Dermis microvascular lymphatic vessel endothelial cell (primary cell): ENCODE measurements at places on chromosomes 2 and 18. TPM values are rescaled to one million over a fixed set of nuclear protein-coding genes. Genes with fewer than 3 reads are reported as not detected.

Gene SLC38A11
- not detected in 2 replicates for total RNA-seq

Gene RESP18
- not detected in 2 replicates for total RNA-seq

Gene ACADL
- not detected in 2 replicates for total RNA-seq

Gene CCDC148
- total RNA-seq, result 0.13 TPM in 2 replicates

Gene LIMS3
- total RNA-seq, result 7.8 and 17.2 TPM in 2 replicates

Gene DNER
- total RNA-seq, result under 0.01 and 0.13 TPM in 2 replicates

Gene RABL2A
- 3.0 and 3.4 TPM in 2 replicates for total RNA-seq

Gene PAIP2B
- 1.0 and 1.3 TPM in 2 replicates for total RNA-seq

Gene MTLN
- total RNA-seq, result 36.8 and 68.2 TPM in 2 replicates

Gene RIF1
- 22.4 and 23.2 TPM in 2 replicates for total RNA-seq
